K562 (cell line): ENCODE measurements at places on chromosomes 3 and 15. TPM values are rescaled to one million over a fixed set of nuclear protein-coding genes. Genes with fewer than 3 reads are reported as not detected.

DNA sequence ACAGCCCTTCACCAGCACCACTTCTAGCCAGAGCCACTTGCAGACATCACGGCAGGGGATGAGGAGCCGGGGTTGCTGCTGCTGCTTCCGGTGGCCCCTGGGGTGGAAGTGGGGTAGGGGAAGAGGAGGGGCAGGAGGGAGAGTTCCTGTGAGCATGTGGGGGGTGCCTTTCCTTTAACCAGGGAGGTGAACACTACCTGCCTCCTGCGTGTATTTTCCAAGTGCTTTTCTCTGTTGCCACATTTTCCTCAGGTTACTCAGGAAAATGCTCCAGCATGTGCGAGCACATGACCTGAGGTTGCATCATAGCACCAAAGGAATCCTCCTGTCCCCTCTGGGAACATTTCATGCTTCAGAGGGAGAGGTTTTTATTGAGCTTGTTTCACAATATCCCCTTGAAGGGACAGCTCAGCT lies 12.2 kb upstream of the SACM1L start:
- no peaks in the 10 kb centered on the region for H3K4me1 ChIP-seq
- H3K36me3 ChIP-seq: peaks cover 61% of the 10 kb centered on the region; the same call in 1 of the 3 replicates
- no peak for DNase-seq
- no peaks in the 10 kb centered on the region for H3K27me3 ChIP-seq
- H3K4me3 ChIP-seq: no peak overlapping the region

GRCh38 chr3:120497336-120497735 lies 46.5 kb upstream of the FSTL1 start:
- no peaks in the 10 kb centered on the region for H3K27me3 ChIP-seq
- DNase-seq: no peak
- no peaks in the 10 kb centered on the region for H3K4me1 ChIP-seq
- H3K27ac ChIP-seq: no peak overlapping the region
- no peaks in the 10 kb centered on the region for H3K36me3 ChIP-seq

Gene CYP11A1
- 0.16 and 0.25 TPM in 2 replicates for total RNA-seq

Gene SLC2A2
- total RNA-seq: 0.18 TPM in 1 of 2 replicates, not detected in the other

Gene FBXL2
- total RNA-seq: 1.6 and 2.2 TPM in 2 replicates
